ENCODE measurements at places on chromosomes 7 and 10.

GRCh38 chr7:70316745-70317144, 718.5 kb downstream of the AUTS2 start:
- DNase-seq = no peak

GRCh38 chr10:58781873-58782488, 269.3 kb downstream of the BICC1 start:
- no peak for DNase-seq

DNA sequence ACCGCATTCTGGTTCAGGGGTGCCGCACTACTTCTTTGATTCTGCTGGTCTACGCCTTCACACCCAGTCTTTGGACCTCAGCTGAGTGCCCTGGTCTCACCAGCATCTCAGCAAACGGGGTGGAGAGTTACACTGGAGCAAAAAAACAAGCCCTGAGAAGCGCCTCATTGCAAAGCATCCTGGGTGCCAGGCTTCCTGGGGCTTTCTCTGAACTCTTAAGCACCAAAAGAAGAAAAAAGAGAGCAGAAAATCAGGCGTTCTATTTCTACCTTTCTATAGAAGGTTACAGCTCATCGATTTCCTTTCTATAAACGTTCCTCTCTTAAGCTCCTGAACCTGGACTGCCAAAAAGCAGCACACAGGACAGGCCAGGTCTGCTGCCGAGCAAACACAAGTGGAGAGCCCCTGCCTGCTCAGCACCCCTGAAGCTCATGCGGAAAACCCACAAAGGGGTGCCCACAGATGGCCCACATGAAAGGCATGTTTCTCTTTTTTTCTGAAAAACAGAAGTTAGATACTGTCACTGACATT, 217.9 kb downstream of the SFMBT2 start:
- peak; percentile 61 for DNase-seq

DNA sequence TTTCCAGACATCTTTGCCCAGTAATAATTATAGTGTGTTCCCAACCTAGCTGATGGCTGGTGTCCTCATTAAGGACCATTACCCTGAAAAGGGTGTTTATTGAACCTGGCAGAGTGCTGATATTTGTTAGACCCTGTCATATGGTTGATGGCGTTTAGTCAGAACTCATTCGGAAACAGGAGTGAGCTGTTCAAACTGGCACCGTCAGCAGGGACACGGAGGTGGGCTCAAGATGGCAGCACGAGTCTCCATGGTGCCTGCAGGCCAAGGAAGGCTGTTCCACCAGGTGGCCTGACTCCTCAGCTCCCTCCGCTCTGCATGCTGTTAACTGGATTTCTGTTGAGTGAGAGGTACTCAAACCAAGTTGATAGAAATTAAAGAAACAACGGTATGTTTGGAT, 589.1 kb upstream of the MGMT start:
- DNase-seq = no peak

- no peak for DNase-seq
These were observed 95.2 kb upstream of the TMEM26 start for GRCh38 chr10:61548364-61548763.

DNA sequence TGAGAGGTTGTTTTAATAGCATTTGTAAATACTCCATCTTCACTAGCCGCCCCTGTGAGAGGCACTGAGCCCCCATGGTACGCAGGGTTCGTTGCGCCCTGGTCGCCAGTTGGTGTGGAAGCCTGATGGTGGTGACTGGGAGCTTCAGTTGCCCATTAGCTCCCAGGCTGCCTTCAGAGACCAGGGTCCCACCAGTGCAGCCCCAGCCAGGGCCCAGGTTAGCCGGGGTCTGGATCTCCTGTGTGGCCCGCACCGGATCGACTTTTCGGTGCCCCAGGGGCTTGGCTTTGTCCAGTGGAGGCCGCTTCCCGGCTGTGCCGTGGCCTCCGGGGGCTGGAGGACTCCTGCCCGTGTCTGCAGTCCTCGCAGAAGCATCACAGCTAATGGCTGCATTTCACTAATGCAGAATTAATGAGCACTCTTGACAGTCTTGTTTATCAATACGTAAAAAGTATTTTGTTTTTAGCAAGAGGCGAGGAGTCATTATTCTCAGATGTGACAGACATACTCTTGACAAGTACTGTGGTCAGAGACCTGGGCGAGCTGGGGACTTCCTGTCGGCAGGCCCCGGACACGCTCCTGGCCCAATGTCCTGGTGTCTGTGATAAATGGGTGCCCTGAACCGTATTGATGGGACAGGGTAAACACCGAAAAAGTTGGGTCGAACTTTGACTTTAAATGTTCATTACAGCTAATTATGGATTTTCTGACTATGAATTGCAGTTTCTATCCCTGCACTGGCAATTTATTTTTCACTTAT, 99.8 kb downstream of the NKX6-2 start:
- DNase-seq = no peak

DNA sequence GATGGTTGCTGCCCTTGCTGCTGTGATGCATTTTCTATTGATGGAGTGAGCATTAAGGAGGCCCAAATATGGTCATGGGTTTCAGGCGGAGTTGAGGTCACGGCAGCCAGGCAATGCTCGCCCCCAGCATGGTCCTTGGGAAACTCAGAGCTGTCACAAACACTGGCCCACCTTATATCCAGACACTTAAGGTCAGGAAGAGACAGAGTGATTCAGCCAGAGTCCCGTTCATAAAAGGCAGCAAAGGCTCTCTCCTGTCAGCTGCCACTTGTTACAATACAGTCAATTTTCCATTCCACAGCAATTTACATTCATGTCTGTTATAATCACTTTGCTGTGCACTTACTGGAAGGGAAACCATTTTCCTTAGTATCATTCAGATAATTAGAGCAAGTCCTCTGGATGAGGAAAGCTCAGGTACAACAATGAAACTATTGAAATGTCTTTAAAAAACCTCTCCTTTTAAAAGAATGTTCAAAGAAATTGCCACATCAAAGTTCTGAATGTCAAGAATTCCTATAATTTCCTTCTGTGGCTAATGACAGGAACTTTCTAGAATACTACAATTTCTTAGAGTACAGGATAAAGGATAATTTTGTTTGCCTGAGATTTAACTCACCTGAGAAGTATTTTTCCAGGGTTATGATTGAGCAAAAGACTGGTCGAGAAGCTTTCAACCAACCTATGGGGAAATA, 14.8 kb upstream of the ANKRD1 start:
- no peak for DNase-seq

GRCh38 chr7:117119192-117119924, 166.1 kb downstream of the ST7 start:
- peak; percentile 85 for DNase-seq

DNA sequence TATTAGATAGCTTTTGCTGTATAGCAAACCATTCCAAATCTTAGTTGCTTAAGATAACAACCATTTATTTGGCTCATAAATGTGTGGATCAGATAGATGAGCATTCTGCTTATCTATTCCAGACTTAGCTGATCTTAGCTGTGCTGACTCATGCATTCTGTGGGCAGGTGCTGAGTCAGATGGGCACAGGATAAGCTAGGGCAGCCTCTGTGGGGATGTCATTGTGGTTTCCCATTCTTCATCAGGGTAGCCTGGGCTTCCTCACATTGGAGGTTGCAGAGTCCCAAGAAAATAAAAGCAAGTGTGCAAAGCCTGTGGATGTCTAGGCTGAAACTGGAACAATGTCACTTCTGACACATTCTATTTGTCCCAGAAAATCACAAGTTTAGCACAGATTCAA, 917.0 kb downstream of the TYW1 start:
- DNase-seq = no peak

GRCh38 chr7:4513450-4513849, 168.6 kb upstream of the FOXK1 start:
- no peak for DNase-seq

DNA sequence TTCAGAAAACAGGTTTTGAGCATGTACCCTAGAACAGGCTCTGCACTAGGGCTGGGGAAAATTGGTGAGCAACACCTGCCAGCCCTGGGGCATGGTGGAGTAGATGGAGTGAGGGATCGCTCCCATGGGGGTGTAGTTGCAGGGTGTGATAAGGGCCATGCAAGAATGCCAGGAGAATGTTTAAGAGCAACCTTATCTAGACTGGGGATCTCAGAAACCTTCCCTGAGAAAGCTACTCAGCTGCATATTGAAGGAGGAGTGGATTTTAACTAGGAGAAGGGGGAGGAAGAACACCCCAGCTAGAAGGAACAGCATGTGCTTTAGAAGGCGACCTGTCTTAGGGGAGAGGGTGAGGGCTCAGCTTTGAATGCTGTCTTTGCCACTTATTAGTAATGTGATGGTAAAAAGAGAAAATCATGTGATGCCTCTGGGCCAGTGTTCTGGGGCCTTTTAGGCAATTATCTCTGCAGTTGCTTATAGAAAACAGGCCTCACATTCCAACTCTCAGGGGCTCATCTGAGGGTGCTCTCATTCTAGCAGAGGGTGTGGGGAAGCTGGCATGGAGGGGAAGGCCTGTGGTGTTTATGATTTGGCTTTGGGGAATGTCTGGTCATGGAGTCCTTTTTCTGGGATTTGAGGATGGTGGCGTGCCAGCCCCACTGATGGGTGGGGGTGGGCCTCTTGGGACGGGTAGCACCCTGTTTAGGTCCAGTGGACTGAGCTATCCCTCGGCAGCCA, 225.4 kb downstream of the BMPER start:
- no peak for DNase-seq

- peak; percentile 48 for DNase-seq
These were observed 79.9 kb downstream of the PRKAG2 start for GRCh38 chr7:151796871-151797537.

- DNase-seq = no peak
These were observed 35.7 kb downstream of the POLR3A start for GRCh38 chr10:77993620-77994019.

DNA sequence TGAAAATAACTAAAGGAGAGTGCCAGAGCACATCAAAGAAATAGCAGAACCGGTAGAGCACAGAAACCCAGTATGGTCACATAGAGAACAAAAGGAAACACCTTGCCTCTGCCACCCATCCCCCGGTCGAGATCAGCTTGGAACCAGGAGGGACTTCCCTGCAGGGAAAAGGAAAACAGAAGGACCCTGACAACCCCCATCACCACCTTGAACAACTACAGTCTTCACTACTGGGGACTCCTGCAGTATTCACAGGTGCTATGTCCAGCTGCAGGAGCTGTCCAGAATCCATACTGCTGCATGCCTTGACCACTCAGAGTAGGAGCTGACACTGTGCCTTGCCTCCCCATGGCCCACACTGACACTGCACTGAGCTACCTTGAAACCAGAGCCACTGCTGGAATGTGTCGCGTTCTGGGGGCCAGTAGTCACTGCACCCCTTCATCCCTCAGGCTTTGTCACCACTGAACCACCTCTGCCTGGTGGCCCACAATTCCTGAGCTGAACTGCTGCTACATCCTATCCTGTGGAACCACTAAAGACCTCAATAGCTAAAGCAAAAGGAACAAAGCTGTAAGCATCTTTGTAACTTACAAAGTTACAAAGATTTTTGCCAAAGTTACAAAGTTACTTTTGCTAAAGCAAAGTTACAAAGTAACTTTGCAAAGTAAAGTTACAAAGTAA, 66.8 kb downstream of the TRIL start:
- DNase-seq = no peak

DNA sequence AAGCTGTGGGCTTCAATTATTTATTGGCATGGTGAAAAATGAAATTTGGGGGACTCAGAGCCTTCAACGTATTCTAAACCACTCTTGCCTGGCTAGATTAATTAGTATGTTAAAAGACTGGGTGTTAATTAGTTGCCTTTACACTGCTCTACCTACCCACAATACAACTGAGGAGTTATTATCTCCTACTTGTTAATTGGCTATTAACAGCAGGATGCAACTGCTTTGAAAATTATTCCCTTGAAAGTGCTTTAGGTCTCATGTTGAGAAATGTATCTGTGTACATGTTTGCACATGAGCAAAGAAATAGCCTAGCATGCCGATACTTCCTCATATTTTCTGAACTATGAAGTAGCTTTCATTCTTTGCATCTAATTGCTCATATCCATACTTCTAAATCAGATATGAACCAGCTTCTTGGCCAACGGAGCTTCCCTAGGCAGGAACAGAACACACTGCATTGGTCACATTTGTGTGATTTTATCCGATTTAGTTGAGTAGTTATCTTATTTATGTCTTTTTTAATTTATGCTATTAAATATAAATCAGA, 155.8 kb downstream of the GPAM start:
- no peak for DNase-seq

DNA sequence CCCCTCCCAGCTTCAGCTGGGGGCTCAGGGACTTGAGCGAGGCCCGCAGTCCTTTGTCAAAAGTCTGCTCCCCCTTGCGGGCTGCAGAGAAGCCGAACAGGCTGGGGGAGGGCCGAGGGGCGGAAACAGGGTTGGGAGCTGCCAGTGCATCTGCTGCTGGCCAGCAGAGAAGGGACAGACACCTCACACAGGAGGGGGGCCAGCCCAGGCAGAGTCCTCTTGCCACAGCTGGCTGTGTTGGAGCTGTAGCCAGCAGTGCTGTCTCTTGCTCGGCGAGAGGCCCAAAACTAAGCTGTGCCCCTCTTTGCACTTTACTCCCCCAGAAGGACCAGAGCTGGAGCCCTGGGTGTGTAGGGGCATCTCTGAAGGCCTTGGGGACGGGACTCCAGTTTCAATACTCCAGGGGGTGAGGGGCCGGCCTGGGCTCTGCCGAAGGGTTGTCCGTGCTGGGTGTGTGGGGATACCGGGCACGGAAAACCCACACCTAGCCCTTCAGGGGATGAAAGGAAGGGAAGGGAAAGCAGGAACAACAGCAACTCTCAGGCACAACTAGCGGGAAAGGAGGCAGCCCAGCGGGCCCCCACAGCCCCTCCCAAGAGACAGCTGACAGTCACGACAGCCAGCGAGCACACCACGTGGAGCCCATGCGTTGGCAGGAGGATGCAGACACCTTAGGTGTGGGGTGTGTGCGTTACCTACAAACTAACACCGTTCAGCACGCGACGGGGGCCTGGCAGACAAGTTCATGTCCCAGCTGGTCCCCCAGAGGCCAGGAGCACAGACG, 17.8 kb downstream of the YKT6 start:
- DNase-seq = no peak

GRCh38 chr10:108252771-108253170, 1088.3 kb upstream of the SORCS1 start:
- DNase-seq = no peak

DNA sequence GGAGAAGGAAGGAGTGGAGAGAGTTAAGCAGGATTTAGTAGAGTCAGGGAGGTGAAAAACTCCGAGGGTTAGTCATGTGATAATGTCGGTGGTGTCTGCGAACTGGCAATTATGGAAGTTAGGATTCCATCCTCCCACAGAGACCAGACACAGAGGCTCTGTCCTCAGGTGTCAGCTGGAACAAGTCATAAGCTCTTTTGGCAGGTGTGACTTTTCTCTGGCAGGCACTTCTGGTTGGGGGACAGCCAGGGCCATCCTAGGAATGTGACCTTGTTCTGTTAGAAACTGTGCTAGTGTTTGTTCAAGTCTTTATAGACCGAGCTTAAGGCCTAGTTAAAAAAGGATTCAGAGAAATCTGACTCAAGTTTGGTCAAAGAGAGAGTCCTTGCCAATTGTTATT, 371.0 kb downstream of the DPP6 start:
- DNase-seq = no peak

- DNase-seq = no peak
These were observed 695.9 kb upstream of the GRM3 start for GRCh38 chr7:85947767-85948166.

DNA sequence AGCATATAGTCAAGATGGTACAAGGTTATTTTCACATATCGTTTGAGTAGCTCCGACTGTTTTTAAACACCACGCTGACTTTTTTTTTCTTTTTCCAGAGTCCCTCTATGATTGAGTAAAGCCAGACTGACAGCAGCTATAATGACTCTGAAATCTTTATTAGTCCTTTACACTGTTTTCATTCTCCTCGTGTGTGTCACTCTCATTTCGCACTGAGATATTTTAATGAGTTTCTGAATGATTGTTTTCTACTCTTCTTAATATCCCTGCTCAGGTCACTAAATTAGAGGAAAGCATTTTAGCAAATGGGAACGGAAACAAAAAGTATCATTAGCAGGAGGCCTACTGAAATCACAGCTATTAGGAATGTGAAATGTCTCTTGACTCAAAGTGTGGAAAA, 162.3 kb upstream of the MTPN start:
- DNase-seq = no peak

Measured in activated naive CD8-positive, alpha-beta T cell treated with anti-CD3 and anti-CD28 coated beads, Interleukin-2, amount 50 U/mL, for 24 hours (primary cell).